ENCODE measurements at places on chromosomes 11 and 22.

DNA sequence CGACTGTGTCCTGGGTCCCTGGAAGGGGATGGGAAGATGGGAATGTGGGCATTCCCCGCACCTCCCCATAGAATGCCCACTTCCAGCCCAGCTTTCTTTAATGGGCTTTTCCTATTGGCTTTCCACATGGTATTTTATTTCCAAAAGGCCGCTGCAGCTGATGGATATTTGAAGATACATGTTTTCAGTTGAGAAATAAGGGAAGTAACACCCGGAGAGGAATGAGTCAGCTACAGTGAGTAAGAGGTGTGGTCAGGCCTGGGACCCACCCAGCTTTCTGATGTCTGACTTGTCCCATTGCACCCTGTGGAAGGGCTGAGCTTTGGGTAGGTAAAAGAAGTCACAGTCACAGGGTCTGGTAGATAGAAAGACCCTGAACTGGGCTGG lies 476.9 kb downstream of the MIAT start:
- peak; percentile 41 for DNase-seq

GRCh38 chr11:119666061-119666460 lies 62.9 kb downstream of the NECTIN1 start:
- DNase-seq, result no peak

GRCh38 chr11:64090806-64091516 lies 55.2 kb downstream of the FLRT1 start:
- no peak for DNase-seq

- DNase-seq, result no peak
These were observed 66.1 kb downstream of the CECR2 start for GRCh38 chr22:17435375-17435774.

Measured in kidney capillary endothelial cell (primary cell).